ENCODE measurements at places on chromosomes 6 and 20. TPM values are rescaled to one million over a fixed set of nuclear protein-coding genes. Genes with fewer than 3 reads are reported as not detected.

ERVFRD-1 gene
- not detected for total RNA-seq

PRRT1 gene
- total RNA-seq = 6.2 TPM

- no peak for DNase-seq
Observed at GRCh38 chr20:14996883-14997672, 659.7 kb upstream of the FLRT3 start.

- DNase-seq = peak; percentile 93
Observed at GRCh38 chr6:75208298-75209183, 2.7 kb upstream of the COL12A1 start.

SALL4 gene
- total RNA-seq = 23.5 TPM

GRCh38 chr20:25127761-25128537, 46.0 kb upstream of the VSX1 start:
- no peak for DNase-seq

DNA sequence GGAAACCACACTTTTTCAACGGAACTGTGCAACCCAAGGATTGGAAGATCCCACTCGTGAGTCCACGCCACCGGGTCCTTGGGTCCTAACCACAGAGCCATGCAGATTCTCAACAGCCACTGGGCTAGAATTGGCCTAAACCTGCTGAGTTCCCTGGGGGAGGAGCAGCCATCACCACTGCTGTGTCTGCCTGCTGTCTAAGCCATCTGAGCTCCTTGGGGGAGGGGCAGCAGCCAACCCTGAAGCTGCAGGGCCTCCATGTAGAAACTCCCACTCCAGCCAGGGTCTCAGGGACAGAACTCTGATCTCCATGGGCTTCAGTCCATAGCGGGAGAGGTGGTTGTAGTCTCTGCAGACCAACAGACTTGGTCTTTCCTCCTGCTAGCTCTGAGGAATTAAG, 154.6 kb upstream of the VGLL2 start:
- DNase-seq = no peak

DNA sequence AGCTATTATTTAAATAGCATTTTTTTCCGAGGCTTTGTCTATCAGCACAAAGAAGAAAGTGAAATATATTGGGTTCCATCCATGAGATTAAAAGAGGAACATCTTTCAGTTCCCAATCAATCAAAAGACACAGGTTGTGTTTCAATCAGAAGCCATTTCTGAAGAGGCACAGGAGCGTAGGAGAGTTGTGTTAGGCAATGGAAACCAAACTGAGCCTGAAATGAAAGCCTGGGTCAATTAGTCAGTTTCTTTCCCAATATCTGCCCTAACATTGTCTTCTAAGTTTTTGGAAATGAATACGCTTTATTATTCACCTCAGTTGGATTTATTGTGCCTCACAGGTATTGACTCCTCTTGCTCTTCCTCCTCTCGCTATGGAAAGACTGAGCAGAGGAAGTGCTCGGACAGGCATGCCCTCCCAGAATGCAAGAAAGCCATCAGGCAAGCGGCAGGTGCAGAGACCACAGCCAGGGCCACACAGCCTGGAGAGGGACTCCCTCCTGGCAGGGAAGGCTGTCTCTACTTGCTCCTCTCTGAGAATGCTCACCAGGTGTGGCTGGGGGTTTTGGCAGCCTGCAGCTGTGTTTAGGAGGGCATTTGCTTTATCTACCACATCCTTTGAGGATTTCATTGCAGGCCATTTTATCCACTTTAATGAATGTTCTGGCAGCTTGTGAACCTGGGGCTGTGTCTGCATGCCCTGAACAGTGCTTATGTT, 100.8 kb upstream of the NEDD9 start:
- no peak for DNase-seq

GRCh38 chr6:170150590-170150945, 140.3 kb downstream of the DLL1 start:
- DNase-seq = no peak

DNA sequence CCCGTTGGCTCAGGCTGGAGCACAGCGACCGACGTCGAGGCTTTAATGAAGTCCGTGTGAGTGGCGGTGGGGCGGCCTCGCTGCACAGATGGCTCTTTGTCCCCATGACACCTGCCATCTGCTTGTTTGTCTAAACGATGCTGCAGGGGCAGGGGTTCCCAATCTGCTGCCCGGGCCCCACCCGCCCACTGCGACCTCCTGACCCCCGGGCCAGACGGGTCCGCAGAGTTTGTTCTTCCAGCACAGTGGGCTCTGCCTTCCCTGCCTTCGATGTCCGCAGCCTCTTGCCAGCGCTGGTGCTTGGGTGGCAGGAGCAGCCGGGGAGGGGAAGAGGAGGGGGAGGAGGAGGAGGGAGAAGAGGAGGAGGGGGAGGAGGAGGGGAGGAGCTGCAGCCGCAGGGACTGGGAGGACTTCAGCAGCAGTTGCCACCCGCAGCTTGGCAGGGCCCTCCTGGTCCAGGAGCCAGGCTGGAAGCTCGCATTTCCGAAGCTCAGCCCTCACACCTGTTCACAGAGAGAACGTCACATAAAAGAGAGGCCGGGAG, 210.0 kb downstream of the DLL1 start:
- DNase-seq = peak; percentile 13

UBE2J1 gene
- total RNA-seq = 38.4 TPM

- no peak for DNase-seq
Observed at GRCh38 chr6:108618623-108619152, 58.0 kb downstream of the FOXO3 start.

DNA sequence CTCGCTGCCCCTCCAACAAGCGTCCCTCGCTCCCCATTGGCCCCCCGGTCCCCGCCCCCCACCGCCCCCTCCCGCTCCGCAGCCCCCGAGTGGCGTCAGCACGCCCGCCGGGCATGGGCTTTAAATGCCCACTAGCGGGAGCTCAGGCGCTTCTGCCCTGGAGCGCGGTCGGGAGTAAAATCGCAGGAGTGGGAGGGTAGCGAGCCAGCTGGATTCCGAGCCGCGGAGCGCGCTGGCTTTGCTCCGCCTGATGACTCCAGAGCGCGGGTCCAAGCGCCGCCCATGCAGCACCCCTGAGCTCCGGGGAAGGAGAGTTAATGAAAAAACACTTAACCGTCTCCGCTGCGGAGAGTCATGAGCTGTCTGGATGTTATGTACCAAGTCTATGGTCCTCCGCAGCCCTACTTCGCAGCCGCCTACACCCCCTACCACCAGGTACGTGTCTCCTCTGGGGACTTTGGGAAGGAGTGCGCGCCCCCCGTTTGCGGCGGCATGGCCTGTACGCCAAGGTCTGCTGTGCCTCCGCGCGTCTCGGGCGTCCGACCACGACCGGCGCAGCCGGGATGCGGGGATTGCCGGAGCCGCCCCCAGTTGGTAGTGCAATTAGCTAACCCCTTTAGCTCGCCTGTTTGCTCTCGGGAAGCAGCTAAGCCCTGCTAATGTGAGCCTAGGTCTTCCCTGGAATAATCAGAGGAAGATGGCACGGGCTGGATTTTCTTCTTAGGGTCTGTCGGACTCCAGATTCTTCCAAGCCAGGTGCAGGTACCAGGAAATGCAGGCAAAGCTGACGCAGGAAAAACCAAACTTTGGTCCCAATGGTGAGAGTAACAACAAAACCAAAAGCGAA, at the start of gene VGLL2:
Gene VGLL2 (plus strand): TSS at position 149 of the 847 bp plus-strand sequence. CDS start 206 bp downstream, at position 355.
- DNase-seq = peak; percentile 67

- no peak for DNase-seq
Observed at GRCh38 chr20:57792386-57793080, 82.7 kb upstream of the PMEPA1 start.

TPBG gene
- total RNA-seq = 9.9 TPM

DNA sequence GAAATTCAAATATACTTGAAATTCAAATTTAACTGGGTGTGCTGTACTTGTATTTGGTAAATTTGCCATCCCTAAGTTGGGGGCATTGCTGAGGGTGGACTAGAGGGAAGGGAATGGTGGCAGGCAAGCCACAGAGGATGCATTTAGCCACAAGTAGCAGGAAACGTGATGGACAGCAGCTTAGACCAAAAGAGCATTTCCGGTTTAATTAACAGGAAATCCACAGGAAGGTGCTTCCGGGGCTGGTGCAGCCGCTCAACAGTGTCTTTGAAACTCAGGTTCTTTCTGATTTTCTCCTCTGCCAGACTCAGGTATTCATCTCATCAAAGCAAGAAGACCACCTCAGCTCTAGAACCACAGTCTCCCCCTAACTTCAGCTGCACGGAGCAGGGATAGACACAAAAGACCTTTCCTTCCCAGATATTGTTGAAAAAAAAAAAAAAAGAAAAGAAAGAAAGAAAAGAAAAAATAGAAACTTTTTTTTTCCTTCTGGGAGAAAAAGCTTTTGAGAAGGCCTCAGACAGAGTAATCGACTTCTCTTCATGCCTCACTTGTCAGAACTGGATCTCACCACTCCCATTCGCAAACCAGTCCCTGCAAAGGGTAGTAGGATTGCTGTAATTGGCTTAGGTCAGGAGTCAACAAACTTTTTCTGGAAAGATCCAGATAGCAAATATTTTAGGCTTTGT, 8.0 kb upstream of the BCAS1 start:
- no peak for DNase-seq

GRCh38 chr6:38843798-38844197, 128.7 kb downstream of the DNAH8 start:
- DNase-seq = no peak

CALHM6 gene
- total RNA-seq = 10.4 TPM

DNA sequence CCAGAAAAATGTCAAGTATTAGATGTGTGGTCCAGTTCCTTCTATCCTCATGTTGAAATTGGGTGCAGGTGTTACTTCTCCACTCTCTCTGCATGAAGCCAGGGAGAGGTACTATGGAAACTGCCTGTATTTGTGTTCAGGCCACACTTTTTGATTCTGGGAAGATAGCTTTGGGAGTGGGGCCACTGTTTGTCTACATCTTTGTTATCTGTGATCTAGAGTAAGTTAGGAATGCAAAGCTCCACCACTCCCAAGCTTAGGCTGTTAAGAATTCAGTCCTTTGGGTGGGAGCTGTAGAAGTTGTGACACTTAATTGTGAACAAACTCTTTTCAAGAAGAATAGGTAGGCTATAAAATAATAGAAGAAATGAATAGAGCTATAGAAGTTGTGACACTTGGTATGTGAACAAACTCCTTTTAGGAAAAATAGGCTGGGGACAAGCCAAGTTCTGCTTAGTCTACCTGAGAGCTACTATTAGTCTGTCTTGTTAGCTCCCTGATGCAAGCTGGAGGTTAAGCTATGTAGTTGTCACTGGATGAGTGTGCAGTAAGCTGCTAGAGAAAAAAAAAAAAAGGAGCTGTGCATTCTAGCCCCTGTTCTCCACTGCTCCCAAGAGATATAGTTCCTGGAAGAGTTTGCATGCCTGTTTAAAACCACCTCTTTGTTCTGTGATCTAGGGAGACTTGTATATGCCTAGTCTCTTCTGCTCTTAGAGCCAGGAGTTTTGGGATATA, 7.1 kb upstream of the GFRAL start:
- no peak for DNase-seq

FAM184A gene
- total RNA-seq = 24.3 TPM

DNA sequence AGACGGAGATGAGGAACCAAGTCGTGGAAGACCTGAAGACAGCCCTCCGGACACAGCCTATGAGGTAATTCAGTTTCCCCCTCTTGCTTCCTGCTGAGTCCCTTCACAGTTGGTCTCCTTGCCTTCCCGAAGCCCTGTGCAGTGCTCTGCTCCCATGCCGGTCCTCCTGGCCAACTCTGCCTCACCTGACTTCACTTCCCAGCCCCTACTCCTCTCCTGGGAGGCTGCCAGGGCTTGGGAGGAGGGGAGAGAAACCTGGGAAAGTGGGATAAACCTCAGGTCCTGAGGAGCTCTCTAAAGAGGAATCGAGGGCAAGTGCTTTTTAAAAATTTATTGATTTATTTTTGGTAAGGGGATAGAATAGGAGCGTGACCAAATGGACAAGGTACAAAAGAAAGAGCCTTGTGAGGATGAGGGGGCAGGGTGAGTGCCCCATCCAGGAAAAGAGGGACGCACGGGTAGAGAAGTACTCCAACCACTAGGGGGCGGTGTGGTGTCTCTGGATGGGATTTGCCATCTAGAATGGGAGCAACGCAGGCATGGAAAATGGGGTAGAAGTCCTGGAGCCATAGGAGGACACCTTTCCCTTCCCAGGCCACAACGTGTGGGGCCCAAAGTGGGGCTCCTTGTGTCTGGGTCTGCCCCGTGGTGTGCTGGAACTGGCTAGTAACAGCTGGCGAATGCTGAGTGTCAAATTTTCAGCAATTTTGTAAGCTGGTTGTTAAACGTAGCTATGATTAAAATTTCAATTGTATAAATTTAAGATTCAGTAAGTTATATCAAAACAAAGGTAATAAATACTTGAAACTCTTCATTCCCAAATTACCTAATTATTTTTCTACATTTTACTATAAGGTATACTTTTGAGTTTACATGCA, 69.0 kb downstream of the MOCS1 start:
- peak; percentile 92 for DNase-seq

- no peak for DNase-seq
Observed at GRCh38 chr6:145863988-145864616, 49.5 kb upstream of the FBXO30 start.

DNA sequence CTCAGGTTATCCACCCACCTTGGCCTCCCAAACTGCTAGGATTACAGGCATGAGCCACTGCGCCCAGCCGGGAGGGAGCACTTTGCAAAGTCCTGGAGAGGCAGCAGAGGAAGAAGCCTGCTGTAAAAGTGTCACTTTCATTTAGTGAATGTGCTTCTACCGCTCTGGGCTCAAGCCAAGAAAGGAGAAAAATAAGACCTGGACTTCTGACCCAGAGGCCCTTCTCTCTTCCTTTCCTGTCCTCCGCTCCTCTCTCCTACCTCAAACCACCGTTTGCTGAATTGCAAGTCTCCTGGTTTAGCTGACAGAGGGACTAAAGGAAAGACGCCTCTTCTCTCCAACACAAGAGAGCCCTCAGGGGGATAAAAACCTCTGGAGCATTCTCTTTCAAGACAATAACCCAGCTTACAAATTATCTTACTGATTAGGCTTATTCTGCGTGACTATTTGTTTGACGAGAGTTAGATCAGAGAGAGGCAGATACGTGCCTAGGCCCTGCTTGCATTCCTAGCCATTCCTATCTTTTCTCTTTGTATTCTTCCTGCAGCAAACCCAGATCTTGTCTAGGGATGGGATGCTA, 84.2 kb upstream of the SLC22A23 start:
- no peak for DNase-seq

DNA sequence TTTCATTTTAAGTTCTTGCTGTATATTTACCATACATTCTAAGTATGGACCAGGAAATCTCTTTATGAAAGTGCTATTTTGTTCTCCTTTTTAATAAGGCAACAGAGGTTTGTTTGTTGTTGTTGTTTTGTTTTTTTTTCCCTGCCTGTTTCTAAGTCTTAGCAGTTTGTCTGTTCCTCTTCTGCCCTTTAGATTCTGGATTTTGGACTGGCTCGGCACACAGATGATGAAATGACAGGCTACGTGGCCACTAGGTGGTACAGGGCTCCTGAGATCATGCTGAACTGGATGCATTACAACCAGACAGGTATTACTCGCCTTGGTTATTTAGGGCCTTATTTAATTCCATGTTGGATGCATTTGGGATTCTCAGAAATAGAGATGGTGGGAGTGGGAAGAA, 48.0 kb downstream of the MAPK14 start:
- DNase-seq = no peak

NOTCH4 gene
- total RNA-seq = 15.2 TPM
